ENCODE measurements at places on chromosomes 3 and 15. TPM values are rescaled to one million over a fixed set of nuclear protein-coding genes. Genes with fewer than 3 reads are reported as not detected.

ZBED2 gene
- not detected for polyA plus RNA-seq

DGKG gene
- polyA plus RNA-seq = 7.2 TPM

C3orf85 gene
- not detected for polyA plus RNA-seq

FBN1 gene
- polyA plus RNA-seq = 31.8 TPM

GRCh38 chr3:159664006-159664405 is 324.6 kb upstream of the IL12A start:
- no peak for DNase-seq
- no peak overlapping the region for H3K4me3 ChIP-seq
- no peak overlapping the region for H3K27ac ChIP-seq
- no peaks in the 10 kb centered on the region for H3K36me3 ChIP-seq

DNA sequence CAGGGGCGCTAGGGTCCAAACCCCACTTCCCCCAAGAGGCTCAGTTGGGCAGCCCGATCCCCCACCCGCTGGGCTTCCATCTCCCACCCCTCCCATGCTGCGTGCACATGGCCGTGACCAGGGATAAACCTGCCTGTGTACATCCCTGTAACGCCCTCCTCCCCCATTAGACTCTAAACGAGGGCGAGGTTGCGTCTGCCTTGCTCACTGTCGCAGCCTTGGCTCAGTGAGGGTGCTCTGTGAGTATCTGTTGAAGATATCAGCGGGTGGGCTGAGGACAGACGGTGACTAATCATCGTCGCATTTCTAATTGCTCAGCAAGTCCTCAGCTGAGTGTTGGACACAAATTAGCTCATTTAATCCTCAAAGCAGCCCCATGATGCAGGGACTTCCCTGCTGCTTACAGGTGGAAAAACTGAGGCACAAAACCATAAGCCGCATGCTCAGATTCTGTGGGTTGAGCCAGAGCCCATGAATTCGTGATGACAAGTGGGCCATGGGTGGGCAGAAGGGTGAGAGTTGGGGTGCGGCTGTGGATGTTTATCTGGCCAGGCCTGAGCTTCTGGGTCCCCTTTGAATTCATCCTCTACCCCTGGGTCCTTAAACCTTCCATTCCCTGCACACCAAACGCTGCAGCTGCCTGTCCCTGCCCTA is 26.0 kb downstream of the FBLN2 start:
- H3K27ac ChIP-seq = no peak overlapping the region
- H3K27me3 ChIP-seq = no peaks in the 10 kb centered on the region
- no peak overlapping the region for H3K4me3 ChIP-seq
- peaks cover 46% of the 10 kb centered on the region for H3K4me1 ChIP-seq

GRCh38 chr3:143158014-143158988 is 38.7 kb downstream of the CHST2 start:
- no peaks in the 10 kb centered on the region for H3K4me1 ChIP-seq
- no peak for DNase-seq
- no peaks in the 10 kb centered on the region for H3K36me3 ChIP-seq
- no peak overlapping the region for H3K27ac ChIP-seq
- no peak overlapping the region for H3K4me3 ChIP-seq
